ENCODE measurements at places on chromosomes 1 and 21. TPM values are rescaled to one million over a fixed set of nuclear protein-coding genes. Genes with fewer than 3 reads are reported as not detected.

Gene CAMK1G
- total RNA-seq = not detected

Gene CCDC185
- total RNA-seq = 0.24 TPM

Gene MARCKSL1
- total RNA-seq = 10.8 TPM

Gene MIXL1
- not detected for total RNA-seq

Gene LCE1B
- total RNA-seq = not detected

Gene GRHL3
- 177 TPM for total RNA-seq

Gene NBPF6
- not detected for total RNA-seq

Gene STRIP1
- 20.8 TPM for total RNA-seq

Gene STYXL2
- not detected for total RNA-seq

Gene PLA2G4A
- 8.4 TPM for total RNA-seq
